ENCODE measurements at places on chromosomes 7 and 10. TPM values are rescaled to one million over a fixed set of nuclear protein-coding genes. Genes with fewer than 3 reads are reported as not detected.
A peak's percentile ranks its signal among the peaks of the same experiment; 100 is the strongest.

The WDR86 gene
- total RNA-seq = 50.2 TPM

The SVIL gene
- total RNA-seq = 14.5 TPM

The TUBB8 gene
- not detected for total RNA-seq

The OR9A2 gene
- 1.1 TPM for total RNA-seq

The TLL2 gene
- 0.78 TPM for total RNA-seq

- no peak for DNase-seq
Observed at GRCh38 chr10:71131096-71131495, 81.3 kb upstream of the UNC5B start.

DNA sequence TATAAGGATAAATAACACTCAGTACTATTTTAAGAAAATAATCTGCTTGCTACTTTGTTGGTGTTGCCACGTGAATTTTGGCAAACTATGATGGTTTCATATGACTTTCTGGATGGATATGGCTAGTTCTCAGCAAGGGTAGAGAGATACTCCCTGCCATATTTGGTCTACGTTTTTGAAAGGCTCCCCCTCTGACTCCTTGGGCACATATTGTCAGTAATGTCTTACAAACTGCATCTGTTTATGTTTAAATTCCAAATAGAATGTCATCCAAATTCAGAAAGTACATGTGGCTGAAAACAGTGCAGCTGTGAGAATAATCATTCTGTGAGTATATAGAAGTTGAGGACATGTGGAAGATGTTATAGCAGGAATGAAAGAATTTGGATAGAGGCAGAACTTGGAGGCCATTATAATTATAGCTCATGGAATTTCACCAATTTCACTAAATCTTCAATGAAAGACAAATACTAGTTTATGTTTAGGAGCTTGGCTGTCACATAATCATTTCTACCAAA lies 107.8 kb downstream of the SRI start:
- DNase-seq = no peak

GRCh38 chr10:99906470-99906869 lies 103.3 kb downstream of the DNMBP start:
- DNase-seq = no peak

GRCh38 chr10:69994262-69994661 lies 58.4 kb upstream of the MACROH2A2 start:
- peak; percentile 6 for DNase-seq

- DNase-seq = no peak
Observed at GRCh38 chr10:133379801-133380666, 972 bp downstream of the PAOX start.

DNA sequence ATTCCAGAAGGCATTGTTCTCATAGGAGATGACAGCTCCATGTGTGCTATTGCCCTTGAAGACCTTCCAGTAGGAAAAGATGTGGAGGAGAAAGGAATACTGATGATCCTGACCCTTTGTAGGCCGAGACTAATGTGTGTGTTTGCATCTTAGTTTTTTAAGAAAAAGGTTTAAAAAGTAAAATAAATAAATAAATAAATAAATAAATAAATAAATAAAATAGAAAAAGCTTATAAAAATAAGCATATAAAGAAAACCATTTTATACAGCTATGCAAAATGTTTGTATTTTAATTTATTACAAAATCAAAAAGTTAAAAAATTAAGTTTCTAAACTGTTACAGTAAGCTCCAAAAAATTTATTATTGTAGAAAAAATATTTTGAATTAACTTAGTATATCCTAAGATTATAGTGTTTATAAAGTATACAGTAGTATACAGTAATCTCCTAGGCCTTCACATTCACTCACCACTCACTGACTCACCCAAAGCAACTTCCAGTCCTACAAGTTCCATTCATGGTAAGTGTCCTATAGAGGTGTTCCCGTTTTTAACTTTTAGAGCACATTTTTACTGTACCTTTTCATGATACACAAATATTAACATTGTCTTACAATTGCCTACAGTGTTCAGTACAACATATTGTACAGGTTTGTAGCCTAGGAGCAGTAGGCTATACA lies 435.2 kb upstream of the SEMA3A start:
- DNase-seq = no peak

- DNase-seq = no peak
Observed at GRCh38 chr10:33335801-33336581, 1.5 kb upstream of the NRP1 start.

DNA sequence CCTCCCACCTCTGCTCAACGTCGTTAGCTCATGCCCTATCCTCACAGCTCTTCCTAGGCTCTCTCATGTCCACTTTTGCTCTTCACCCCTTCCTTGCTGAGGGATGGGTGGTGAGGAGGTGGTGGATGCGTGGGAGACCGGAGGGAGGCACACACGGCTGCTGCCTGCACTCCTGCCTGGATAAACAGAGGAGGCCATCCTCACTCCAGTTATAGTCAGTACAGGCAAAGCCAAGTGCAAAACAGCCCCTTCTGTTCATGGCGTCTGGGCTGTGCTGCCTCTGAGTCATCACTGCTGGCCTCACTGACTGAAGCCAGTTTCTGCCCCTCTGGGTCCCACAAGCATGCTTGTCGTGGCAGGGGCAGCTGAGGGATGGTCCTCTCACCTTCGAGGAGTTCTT lies 31.9 kb upstream of the LRRC4 start:
- DNase-seq = peak; percentile 33

GRCh38 chr10:128296253-128297007 lies 170.2 kb upstream of the MKI67 start:
- no peak for DNase-seq

- no peak for DNase-seq
Observed at GRCh38 chr10:67114945-67115344, 189.1 kb downstream of the LRRTM3 start.

- DNase-seq = no peak
Observed at GRCh38 chr10:96339956-96340904, 18.6 kb downstream of the OPALIN start.

- DNase-seq = peak; percentile 38
Observed at GRCh38 chr10:133378251-133379096, 588 bp upstream of the PAOX start.

GRCh38 chr7:77464589-77464988 lies 48.4 kb upstream of the GSAP start:
- DNase-seq = no peak

GRCh38 chr7:47386273-47386835 lies 195.6 kb downstream of the TNS3 start:
- no peak for DNase-seq

DNA sequence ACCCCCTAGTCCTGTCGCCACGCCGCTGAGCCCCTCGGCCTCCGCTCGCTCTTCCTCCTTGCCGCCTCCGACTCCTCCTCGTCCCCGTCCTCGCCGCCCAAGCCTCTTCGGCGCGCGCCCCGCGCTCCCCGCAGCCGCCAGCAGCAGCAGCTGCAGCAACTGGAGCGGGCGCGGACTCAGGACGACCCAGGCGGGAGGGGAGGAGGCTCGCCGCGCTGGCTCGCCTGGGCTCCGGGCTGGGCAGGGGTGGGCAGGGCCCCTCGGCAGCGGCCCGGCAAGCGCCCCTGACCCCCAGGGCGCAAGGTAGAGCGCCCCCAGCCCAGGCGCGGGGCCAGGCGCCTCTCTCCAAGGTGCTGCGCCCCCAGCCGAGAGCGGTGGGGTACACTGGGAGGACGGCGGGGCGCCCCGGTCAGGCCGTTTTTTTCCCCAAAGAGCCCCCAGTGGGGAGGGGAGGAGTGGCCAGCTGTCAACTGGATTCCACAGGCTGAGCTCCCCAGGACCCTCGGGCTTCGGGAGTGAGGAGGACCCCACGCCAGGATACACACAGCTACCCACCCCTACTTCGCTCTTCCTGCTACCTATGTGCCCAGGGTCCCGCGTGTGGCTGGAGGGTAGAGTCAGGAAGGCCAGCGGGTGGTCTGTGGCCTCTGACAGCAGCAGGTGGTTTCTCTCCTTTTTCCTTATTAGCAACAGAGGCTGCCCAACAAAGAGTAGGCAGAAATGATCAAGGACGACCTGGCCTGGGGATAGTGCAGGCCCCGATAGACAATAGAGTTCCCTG lies 903 bp upstream of the KCNMA1 start:
- DNase-seq = peak; percentile 24

DNA sequence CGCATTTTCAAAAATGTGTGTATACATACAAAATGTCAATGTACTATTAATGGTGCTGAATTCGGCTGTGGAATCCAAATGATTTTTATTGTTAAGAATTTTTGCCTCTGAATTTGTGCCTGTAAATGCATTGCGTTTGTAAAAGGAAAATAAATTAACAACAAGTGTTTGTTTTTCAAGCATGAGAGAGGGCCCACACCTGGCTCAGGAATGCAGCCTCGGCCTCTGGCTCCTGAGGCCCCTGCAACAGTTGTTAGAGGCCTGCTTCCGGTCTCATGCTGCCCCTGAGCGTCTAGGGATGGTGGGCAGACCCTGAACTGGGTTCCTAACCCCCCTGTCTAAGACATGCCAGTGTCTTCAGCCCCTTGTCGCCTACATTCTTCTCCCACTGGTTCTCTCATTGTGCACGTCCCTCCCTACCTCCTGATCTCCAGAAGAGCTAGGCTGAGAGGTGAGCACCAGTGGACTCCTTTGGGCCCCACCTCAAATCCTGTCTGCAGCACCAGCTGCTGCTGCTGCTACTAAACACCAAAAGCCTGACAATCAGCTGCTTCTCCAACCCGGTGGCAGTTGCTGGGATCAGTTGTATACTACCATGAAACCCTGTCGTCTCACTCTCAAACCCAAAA lies 1.9 kb upstream of the BTBD16 start:
- DNase-seq = no peak

DNA sequence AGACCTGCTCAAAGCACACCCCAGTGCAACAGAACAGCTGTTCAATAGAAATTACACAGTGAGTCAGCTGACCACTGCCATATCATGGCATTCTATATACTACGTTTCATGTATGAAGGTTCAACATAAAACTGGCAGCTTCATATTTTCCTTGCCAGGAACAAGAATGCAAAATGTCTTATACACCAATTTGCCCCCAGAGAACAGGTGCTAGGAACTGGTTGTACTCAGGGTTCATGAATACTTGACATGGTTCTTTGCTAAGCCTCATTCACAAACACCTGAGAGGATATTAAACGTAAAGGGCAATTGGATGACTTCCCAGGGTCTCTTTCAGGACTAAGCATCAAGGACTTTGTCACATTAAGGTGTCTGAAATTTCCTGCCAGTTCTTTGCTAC lies 6.9 kb downstream of the MYOF start:
- no peak for DNase-seq

GRCh38 chr7:17022920-17023319 lies 141.1 kb upstream of the AGR3 start:
- no peak for DNase-seq

DNA sequence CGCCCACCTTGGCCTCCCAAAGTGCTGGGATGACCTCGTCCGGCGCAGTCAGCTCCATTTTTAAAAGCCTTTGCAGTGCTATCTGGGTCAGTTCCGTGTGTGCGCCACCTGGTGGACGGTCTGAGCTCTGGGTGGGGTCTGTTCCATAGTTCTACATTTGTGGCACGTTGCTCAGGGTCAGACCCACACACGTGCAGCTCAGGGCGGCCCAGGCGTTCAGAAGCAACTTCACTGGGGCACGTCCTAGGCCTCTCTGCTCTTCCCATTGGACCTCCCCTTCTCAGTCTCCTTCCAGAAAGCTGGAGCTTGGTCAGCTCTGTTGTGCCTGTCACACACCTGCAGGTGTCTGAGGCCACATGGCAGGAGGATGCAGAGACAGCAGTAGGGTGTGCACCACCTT lies 137.9 kb downstream of the DNAJB6 start:
- no peak for DNase-seq

DNA sequence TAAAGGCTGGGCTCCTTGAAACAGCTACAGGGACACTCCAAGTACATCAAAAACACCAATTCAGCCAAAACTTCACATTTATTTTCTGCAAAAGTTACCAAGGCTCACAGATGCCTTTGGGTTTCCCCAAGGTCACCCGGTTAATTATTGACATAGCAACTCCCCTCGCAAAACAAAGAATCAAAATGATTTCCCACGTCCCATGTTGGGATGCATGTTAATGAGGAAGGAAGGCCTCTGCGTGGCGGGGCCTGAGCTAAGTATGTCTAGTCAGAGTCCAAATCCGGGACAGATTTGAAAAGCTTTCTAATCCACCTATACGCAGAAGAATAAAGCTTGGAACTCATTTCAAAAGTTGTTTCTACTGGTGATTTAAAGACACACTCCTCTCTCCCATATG lies 535 bp upstream of the TMEM72 start:
- no peak for DNase-seq

DNA sequence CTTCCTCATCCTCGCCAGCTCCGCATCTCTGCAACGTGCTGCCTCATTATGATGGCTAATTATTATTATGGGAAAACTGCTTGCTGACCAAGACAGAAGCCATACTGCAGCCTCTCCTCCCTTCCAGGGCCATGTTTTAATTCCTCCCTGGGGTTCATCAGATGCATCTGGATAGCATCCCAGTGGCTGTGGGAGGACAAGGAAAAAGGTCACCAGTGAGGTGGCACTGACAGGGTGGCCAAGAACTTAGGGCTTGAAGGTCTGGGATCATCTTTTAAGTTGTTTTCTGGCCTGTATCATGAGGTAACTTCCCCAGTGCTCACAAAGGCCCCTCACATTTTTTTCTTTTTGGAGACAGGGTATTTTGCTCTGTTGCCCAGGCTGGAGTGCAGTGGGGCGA lies 39.6 kb downstream of the KCNH2 start:
- DNase-seq = no peak

GRCh38 chr7:47622586-47622945 lies 40.7 kb upstream of the TNS3 start:
- no peak for DNase-seq

- DNase-seq = no peak
Observed at GRCh38 chr7:156435486-156436231, 204.9 kb upstream of the RNF32 start.

DNA sequence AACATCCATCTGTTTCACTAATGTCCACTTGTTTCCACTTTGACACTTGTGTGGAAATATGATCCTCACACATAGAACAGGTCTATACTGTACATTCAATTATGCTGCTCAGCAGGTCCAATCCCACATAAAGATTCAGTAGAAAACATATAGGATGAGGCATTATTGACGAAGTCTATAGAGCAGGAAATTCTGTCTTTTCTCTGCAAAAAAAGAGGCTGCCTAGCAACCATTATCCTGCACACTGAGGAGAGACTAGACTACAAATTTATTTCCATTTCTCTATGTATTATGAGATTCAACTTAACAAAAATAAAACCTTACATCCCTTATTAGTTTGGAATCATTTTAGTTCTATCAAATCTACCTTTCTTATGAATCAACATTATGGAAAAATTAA lies 204.6 kb upstream of the POM121L12 start:
- no peak for DNase-seq

Measured in occipital lobe (tissue), 3 donors.